Right cardiac atrium (tissue), 5 donors: ENCODE measurements at places on chromosomes 7 and 10. TPM values are rescaled to one million over a fixed set of nuclear protein-coding genes. Genes with fewer than 3 reads are reported as not detected.

DNA sequence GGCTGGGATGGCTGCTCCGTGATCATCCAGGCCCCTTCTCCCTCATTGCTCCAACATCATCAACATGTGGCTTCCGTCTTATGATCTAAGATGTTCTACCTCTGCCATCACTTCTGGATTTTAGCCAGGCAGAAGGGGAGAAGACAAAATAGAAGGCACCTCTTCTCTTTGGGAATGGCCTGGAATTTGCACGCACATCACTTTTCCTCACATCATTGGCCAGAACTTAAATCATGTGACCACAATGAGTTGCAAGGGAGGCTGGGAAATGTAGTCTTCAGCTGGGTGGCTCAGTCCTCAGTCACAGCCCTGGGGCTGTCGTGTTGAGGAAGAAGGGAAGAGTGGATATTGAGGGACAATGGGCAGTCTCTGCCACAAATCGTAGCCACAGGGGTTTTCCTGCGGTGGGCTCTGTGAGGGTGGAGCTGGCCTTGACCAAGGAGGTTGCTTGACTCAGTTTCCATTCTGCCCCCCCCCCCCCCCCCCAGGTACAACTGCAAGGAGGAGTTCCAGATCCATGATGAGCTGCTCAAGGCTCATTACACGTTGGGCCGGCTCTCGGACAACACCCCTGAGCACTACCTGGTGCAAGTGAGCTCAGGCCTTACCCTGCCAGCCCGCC, 50.3 kb downstream of the PALD1 start:
- DNase-seq: no peak

- no peak for DNase-seq
Measured at GRCh38 chr10:68618234-68618633, 58.1 kb downstream of the TET1 start.

CARD11 gene
- polyA plus RNA-seq: 0.16 TPM

- DNase-seq: peak; percentile 57
Measured at GRCh38 chr10:31754803-31755624, 173.6 kb downstream of the ARHGAP12 start.
